CD4-positive, CD25-positive, alpha-beta regulatory T cell (primary cell): ENCODE measurements at places on chromosomes 11 and 22. TPM values are rescaled to one million over a fixed set of nuclear protein-coding genes. Genes with fewer than 3 reads are reported as not detected.

The PKDREJ gene
- not detected for total RNA-seq

DNA sequence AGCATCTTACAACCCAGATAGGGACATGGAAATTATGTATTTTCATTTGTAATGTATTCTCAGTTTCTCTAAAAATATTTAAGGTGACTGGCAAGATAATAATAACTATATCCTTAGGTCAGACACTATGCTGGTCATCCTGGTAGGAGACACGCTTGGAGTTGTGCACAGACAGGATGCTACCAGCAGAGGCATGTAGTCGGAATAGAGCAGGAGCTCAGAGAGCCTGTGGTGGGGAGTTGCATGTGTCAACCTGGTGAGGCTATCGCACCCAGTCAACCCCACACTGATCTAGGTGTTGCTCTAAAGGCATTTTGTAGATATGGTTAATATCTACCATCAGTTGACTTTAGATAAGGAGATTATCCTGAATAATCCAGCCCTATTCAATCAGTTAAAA is 318.5 kb downstream of the MIAT start:
- no peak for DNase-seq

The USP47 gene
- 79.0 TPM for total RNA-seq

The VSTM5 gene
- total RNA-seq, result not detected

The MS4A4E gene
- 1.0 TPM for total RNA-seq

- no peak for DNase-seq
These were observed 100.3 kb upstream of the SLC22A12 start for GRCh38 chr11:64490562-64491216.

DNA sequence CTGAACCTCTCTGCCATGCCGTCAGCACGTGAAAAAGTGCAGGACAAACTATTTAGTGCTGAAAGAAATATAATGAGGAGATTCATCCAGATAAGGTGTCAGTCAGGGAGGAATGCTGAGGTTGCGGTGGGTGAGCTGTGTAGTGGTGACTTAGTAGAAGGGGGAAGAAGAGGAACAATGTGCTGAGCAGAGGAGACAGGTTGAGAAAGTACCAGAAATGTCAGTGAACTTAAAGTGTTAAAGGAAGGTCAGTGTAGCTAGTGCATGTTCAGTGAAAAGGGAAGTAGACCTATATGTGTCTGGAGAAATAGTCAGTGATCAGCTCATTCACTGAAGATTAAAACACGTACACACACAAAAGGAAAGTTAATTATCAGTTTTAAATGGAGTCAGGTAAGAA is 237.6 kb upstream of the CCDC179 start:
- DNase-seq, result no peak

DNA sequence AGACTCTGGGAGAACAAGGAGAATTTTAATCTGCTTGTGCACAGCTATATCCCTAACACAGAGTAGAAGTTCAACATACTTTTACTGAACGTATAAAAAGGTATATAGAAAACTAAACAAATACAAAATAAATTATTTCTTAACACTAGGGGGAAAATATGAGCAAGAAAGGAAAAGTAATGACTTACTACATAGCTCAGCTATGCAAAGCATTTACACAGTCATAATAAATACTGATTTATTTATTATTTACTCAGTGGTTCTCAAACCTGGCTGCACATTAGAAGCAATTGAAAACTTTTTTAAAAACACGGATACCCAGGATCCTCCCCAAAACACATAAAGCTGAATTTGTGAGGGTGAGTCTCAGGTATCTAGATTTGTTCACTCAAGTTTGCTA is 182.5 kb downstream of the TTC28 start:
- no peak for DNase-seq

DNA sequence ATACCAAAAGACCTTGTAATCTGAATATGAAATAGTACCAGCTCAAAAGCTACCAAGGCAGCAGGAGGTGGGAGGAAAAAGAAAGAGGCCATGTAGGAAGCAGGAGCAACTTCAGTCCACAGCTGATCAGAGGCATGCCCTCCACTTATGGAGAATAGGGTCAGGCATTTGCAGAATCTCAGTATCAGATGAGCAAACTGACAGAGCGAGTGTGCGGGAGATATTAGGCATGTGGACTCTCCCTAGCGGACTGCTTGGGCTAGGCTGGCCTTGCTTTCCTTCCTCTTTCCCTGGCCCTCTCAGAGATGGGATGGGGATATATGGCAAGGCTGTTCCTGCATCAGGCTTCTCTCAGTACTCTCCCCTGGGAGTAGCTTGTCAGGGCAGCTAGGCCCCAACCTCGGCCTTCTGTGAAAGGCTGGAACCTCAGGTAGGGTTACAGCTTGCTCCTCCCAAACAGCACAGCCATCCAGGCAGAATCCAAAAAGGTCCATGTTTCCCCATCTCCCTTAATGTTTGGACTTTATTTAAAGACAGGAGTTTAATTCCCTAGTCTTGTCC is 37.0 kb downstream of the ETS1 start:
- no peak for DNase-seq

The TREH gene
- not detected for total RNA-seq

GRCh38 chr11:118291477-118292135 is 12.9 kb upstream of the CD3E start:
- DNase-seq, result no peak

GRCh38 chr11:134463716-134464115 is 51.7 kb upstream of the B3GAT1 start:
- no peak for DNase-seq

DNA sequence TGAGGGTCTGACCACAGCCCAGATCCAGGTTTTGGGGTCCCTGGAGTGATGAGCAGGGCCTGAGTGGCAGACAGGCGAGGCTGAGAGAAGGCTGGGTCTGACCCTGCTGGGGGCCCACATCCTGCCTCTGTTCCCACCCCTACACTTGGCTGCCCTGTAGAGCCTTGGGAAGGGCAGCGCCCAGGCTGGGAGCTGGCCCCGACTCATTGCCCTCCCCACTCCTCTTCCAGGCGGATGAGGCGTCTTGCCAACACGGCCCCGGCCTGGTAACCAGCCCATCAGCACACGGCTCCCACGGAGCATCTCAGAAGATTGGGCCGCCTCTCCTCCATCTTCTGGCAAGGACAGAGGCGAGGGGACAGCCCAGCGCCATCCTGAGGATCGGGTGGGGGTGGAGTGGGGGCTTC is 4.9 kb downstream of the DERL3 start:
- DNase-seq, result no peak

GRCh38 chr11:134566311-134566710 is 154.3 kb upstream of the B3GAT1 start:
- no peak for DNase-seq

The PRG3 gene
- not detected for total RNA-seq

- no peak for DNase-seq
These were observed 70.4 kb downstream of the LDLRAD3 start for GRCh38 chr11:36013950-36014897.

The VWCE gene
- total RNA-seq, result 0.94 TPM

- DNase-seq, result no peak
These were observed 15.1 kb upstream of the CSRP3 start for GRCh38 chr11:19216709-19217374.

The WBP2NL gene
- total RNA-seq, result 2.9 TPM

- DNase-seq, result no peak
These were observed 110.7 kb downstream of the RPL27A start for GRCh38 chr11:8793114-8793777.

- peak; percentile 69 for DNase-seq
These were observed at the start of gene RDX for GRCh38 chr11:110296226-110297075. Gene RDX (minus strand): TSS chr11:110296614. CDS start chr11:110279692, 16,922 bp downstream.

DNA sequence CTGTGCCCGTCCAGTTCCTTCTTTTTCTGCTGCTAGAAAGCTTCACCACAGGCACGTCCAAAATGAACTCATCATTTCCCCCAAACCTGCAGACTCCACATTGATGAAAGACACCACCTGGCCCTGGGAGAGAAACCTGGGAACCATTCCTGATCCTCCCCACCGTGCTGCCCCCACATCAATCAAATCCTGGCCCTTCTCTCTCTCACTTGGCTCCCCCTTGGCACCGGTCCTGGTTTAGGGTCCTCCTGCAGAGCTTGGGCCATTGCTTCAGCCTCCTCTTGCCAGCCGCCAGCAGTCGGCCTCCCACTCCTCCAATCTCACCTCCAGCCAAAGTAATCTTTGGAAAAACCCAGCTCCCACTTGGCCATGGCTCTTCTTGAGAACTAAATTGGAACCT is 38.5 kb downstream of the RIBC2 start:
- DNase-seq, result no peak

- DNase-seq, result no peak
These were observed 44.0 kb downstream of the KCNJ4 start for GRCh38 chr22:38411016-38411415.

GRCh38 chr22:49676230-49676629 is 151.4 kb downstream of the BRD1 start:
- DNase-seq, result no peak

DNA sequence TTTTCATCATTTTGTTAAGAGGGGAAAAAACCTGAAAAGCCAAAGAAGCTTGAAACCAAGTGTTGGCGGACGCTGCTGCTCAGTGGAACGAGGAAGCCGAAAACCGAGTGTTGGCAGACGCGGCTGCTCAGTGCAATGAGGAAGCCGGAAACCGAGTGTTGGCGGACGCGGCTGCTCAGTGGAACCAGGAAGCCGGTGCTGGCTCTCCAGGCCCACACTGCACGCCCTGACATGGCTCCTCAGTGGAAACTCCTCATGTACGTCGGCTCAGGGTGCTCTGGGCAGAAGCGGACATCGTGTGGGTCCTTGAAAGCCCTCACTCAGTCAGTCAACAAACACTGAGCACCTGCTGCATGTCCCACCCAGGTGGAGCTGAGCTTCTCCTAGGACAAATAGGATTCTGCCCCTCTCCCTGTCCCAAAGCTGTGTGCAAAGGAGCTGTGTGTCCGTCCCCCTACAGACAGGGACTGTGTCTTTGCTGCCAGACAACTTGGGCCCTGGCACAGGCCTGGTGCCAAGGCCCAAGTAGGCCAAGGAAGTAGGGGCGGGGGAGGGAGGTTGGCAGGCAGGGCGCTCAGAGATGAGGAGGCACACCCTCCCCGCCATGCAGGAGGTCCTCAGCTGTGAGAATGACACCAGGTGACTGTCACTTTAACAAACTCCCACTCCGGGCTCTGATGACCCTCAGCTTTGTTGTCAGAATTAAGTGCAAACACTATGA is 37.3 kb downstream of the PHF21B start:
- no peak for DNase-seq

DNA sequence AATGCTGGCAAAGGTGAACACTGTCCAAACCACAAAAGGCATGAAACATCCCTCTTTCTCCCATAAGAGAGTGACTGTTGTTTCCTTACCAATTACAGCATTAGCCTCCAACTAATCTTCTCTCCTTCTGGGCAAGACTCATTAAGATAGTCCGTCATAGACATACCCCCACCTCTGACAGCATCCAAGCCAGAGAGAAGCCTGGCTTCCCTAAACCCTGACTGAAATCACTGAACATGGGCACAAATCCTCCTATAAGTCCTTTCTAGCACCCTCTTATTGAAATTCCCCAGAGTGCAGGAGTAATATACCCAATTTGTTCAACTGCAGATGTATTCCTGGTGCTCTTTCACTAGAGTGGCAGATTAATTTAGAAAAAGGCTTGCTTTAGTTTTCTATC is 1.7 kb upstream of the RNASEH2C start:
- DNase-seq, result no peak

The SMTN gene
- 6.5 TPM for total RNA-seq

DNA sequence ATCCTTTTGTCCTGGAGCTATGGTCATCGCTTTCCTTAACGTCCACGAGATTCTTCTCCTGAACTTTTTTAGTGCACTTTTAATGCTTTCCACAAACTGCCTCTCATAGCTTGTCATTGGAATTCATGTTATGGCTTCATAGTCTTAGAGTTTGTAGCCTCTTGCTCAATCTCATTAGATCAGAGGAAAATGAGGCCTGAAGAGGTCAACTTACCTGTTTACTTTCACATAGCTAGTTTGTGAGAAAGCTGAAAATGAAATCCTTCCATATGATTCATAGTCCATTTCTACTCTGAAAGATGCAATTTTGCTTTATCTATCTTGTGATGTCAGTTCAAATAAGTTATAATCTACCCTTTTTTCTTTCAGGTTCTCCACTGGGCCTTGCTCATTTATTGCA is 1747.2 kb upstream of the RAG2 start:
- DNase-seq, result no peak

DNA sequence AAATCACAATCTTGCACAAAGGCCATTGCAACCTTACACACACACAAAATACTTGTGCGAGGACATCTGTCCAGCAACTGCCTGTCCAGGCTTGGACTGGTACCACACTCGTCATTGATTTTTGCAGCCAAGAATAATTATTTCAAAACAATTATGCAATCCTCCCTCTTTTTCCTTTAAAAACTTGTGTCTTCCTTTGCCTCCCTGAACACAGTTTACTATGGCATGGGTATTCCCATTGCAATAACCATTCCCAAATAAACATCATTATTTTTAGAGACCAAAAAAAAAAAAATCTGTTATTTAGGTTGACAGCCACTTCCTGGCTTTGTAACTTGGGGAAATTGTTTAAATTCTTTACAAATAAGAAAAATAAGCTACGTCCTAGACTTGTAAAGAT is 54.0 kb downstream of the C11orf91 start:
- DNase-seq, result no peak

DNA sequence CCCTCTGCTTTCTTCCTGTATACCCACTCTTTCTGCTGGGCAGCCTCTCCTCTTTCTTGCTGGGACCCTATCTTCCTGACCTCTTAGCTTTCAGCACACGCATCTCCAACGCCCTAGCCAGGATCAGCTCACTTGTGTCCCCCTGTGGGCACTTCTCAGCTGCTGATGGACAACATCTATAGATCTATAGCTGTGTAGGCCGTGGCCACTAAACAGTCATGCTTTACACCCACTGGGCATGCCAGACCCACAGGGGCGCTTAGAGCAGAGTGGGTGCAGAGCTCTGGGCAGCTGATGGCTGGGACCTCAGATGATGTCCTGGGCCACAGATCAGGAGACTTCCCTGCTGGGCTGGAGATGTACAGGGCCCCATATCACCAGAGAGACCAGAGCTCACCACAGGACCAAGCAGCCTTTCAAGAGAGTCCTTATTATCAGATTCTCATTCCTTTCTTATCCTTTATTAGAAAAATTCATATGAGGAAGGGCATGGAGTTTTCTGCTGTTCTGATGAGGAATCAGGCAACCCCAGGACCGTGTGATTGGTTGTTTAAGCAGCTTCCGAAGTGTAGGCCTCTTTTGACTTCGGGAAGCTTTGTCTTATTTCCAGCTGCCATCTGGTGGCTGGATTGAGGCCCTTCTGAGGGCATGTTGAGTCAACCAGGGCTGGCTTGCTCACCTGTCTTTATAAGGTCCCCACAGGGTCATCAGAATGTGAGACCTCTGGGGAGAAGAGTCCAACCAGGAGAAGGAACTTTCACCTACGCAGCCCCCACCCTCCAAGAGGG is 60.5 kb downstream of the OSBP2 start:
- DNase-seq, result peak; percentile 43

- DNase-seq, result no peak
These were observed 1196.3 kb downstream of the BRD1 start for GRCh38 chr22:48631288-48631863.

The GLYAT gene
- not detected for total RNA-seq

The NELL1 gene
- total RNA-seq, result not detected

DNA sequence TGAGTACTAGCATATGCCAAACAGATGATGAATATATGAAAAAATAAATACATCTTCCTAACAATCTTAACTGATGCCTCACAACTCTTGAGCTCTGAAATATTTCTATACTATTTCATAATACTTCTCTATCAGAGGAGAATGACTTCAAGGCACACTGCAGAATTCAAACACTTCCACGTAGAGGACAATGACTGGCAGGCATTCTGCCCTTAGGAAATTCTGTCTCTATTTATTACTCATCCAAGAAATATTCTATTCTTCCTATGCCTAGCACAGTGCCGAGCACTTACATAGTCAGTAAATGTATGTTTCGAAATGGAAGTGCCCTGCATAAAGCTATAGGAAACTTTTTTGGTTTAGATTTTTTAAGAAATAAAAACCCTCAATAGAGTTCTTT is 809.1 kb downstream of the DLG2 start:
- no peak for DNase-seq
